Hepatocyte (in vitro differentiated cells): ENCODE measurements at places on chromosomes 1 and 21. TPM values are rescaled to one million over a fixed set of nuclear protein-coding genes. Genes with fewer than 3 reads are reported as not detected.

CDA gene
- polyA plus RNA-seq = 2.1 and 3.8 TPM in 2 replicates

CD2 gene
- 0.08 and 0.22 TPM in 2 replicates for polyA plus RNA-seq

TARDBP gene
- 129 and 130 TPM in 2 replicates for polyA plus RNA-seq

HTR6 gene
- not detected in 2 replicates for polyA plus RNA-seq
